OCI-LY7 (cell line): ENCODE measurements at places on chromosomes 3 and 15.

DNA sequence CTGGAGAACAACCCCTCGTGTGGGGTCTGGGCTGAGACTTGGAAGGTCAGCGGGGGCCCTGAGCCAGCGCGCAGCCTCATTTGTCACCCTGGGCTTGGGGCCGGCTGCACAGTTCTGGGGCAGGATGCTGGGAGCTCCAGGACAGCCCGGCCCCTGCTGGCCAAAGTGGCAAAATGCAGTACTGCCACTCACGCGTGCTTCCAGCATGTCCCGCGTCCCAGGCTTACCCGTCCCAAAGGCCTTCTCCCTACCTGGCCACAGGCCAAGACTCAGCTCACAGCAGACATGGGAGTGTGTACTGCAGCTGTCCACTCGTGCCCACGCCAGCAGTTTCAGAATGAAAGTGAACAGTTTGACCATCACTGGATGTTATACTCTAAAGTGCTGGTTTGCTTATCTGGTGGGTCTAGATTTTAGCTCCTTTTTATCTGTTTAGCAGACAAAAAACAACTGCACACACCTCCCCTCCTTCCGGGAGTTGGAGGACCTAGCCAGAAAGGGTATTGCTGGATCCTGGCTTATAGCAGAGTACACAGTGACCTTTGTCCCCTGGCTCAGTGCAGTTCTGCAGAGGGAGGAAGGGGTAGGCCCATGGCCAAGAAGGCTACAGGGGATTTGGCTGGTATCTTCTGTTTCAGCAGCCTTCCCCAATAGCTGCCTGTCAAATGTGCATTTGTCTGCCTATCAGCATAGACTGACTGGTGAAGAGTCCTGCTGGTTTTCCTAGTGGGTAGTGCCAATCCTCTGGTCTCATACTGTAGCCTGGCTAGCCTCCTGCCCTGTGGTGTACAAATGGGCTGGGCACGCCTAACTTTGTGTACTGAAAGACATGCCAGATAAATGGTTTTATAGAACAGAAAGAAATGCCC is 23.2 kb upstream of the IP6K2 start:
- DNase-seq, result peak; percentile 68

DNA sequence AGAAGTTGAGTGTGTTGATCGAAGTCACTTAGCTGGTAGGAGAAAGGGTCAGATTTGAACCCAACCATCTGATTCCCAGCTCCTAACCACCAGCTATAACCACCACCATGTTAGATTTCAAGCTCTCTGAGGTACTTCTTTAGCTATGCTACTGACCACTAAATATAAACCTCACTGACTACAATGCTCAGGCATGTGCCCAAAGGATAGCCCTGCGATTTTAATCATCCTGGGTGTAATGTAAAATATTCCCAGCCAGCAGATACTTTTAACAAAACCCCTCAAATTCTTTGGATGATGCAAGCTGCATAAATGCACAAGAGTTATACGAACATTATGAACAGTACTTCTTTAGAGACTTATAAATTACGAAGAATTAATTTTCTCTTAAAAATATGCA is 115.2 kb upstream of the TSC22D2 start:
- DNase-seq, result no peak

DNA sequence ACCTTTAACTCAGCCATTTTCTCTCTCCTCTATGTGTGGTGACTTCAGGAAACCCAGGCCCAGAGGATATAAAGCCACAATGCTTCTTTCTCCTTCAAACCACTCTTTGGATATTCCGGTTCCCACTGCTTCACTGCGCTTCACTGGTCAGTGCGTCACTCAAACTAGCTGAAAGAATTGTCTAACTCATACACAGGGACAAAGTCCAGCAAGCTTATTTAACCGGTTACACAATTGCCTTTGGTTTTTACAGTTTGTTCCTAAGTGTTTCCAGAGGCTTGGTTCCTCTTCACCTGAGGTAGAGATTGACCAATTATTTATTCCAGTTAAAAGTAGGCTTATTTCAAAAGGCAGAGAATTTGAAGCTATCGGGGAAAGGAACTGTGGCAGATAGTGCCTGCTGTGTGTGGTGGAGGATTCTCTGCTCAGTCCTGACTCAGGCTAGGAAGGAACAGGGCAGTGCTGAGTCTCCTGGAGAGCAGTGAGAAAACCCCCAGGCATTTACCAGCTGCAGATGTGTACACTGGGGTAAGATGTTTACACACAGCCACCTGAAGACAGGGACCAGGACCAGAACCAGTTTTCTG is at the start of gene HGD:
Gene HGD (minus strand): TSS at position 145 of the 587 bp plus-strand sequence. CDS start 128 bp downstream, at position 17.
- DNase-seq, result no peak

GRCh38 chr3:123076496-123077418 is 9.9 kb downstream of the PDIA5 start:
- DNase-seq, result no peak

GRCh38 chr3:33083958-33084357 is 13.0 kb downstream of the GLB1 start:
- DNase-seq, result no peak

DNA sequence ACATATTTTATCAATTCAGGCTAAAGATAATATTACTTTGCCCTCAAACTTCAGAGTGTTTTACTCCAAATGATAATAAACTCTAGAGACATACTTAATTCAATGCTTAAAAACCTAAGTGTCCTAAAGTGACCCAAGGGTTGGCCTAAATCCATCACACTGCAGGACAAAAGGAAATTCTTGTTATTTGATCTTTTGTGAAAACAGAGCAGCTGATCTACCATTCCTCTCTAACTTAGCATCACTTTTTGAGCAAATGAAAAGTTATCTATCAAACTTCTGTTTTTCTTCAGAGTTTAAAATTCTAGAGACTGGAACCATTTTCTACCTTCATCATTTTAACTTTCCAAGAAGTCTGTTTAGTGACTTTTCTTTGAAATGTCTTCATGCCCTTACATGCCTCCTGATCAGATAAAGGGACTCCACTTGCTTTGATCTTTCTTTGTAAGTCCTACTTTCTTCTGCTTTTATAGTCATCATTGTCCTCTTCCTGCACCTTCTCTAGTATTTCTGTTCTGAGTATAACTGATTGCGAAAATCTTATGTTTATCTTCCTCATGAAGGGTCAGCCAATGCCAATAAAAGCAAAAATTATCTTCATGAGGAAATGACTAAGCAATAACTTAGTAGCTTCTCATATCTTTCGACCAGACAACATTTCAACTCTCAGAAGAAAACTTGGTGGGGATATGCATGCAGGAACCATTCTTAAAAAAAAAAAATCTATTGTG is 378.7 kb upstream of the TGFBR2 start:
- DNase-seq, result no peak
